ENCODE measurements at places on chromosomes 2 and 18.
A peak's percentile ranks its signal among the peaks of the same experiment; 100 is the strongest.

DNA sequence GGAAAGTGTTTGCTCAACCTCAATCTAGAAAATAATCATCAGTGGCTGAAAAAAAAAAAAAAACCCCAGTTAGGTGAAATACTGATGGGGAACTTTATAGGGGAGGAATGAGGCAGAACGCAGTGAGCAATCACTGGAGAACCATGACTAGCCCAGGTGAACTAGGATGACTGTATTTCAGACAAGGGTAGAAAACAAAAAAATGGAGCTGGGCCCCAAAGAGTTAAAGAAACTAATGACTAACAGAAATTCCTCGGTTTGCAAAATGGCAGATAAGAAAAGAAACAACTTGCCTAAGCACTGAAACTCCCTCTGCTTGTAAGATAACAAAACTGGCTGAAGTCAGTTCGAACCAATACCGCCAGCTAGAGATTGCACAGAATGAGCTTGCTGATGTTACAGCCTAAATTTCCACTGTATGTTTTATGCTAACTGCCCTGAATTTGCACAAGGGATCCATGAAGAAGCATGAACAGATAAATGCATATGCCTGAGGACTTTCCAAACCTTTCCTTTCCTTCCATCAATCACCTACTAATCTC, 245.9 kb downstream of the METTL4 start:
- peak; percentile 13 for DNase-seq

DNA sequence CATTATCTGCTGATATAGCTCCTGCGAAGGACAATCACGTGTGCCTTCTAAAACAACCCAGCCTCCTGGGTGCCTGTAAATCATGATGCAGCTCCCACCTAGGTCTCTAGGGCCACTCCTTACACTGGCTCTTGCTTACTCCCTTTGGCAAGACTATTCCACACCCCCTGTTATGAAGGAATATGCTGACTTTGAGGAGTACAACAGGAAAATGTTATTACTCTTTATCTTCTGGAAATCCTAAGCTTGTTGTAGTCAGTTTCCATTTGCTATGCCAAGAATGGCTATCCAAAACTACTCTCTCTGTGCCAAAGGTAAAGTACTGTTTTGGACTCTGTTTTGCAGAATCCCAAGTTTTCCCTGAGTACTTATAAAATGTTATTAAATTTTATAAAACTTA, 7.7 kb downstream of the SGO2 start:
- no peak for DNase-seq

DNA sequence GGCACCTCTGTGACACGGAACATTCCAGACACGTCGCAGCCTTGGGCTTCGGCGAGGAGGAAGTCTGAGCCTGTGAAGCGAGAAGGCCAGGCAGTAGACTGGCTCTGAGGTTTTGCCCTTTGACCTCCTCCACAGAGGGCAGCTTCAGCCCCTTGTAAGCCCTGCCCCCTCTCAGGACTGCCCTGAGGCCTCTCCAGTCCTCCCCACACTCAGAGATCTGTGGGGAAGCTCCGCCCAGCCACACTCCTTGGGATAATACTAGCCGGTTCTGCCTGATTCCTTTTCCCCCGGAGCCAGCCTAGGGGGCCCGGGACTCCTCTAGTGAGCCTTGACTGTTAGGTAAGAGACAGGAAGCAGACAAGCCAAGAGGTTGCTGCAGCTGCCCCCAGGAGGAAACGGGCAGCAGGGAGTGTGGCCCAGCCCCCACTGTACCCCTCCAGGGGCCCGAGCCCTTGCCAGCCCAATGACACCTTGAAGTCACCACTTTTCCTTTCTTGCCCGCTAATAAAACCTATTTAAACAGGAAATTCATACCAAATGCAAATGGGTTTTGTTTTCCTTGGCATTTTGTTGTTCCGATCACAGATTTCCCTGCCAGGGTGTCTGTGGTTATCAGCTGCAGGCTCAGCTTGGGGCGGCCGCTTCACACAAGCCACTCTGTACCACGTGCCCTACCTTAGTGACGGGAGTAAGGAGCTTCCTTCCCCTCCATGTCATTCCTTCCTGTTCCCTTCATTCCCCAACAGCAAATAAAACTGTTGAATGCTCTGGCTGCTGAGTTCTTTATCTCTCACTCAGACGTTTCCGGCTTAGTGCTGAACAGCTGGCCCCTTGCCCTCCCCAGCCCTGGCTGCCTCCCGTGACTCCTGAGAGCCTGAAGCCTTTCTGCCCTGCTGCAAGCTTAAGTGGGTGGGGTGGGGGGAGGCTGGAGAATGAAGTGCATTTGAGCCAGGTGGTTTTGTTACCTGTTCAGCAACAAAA, 124.7 kb downstream of the CABLES1 start:
- peak; percentile 72 for DNase-seq

GRCh38 chr2:75959724-75960471, 249.2 kb upstream of the GCFC2 start:
- DNase-seq = no peak

DNA sequence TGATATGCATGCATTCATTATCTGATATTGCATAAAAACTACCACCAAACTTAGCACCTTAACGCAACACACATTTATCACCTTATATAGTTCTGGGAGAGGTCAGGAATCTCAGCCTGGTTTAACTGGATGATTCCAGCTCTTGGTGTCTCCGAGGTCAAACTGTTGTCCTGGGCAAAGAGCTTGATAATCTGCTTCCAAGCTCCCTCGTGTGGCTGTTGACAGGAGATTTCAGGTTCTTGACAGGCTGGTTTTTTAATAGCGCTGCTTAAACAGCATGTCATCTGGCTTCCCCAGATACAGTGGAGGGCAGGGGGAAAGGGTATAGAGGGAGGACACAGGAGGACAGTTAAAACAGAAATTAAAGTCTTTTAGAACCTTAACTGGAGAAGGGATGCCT, 785.0 kb downstream of the CNTNAP5 start:
- peak; percentile 5 for DNase-seq

- peak; percentile 100 for DNase-seq
Measured at GRCh38 chr2:110101280-110101844, 14.3 kb downstream of the MALL start.

- DNase-seq = no peak
Measured at GRCh38 chr2:42547014-42547413, 21.4 kb upstream of the MTA3 start.

GRCh38 chr2:237159006-237159911, 73.6 kb downstream of the COPS8 start:
- no peak for DNase-seq

DNA sequence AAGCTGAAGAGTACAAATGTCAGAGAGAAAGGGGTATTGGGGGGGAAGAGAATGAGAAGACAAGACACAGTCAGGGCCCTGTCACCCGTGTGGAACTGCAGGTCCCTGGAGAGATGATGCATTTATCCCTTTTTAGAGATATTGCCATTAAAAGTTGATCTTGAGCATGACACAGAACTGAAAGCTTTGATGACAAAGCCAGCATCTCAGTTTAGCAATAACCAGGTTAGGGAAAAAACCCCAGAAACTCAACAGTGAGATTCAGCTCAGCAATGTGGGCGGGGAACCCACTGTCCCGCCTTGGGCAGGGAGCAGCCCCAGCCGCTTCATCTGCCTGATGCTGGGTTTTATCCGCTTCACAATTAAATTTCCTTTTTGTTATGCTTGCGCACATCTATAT, 181.1 kb downstream of the NEDD4L start:
- DNase-seq = no peak

DNA sequence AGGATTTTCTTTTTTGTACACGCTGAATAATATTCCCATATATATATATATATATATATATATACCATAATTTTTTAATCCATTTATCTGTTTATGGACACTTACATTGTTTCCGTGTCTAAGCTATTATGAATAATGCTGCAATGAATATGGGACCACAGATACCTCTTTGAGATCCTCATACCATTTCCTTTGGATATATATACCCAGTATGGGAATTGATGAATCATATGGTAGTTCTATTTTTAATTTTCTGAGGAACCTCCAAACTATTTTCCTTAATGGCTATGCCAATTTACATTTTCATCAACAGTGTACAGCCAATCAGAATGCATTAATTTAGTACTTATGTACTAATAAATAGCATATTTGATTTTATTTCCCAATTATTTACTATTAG, 53.1 kb downstream of the MERTK start:
- peak; percentile 31 for DNase-seq

DNA sequence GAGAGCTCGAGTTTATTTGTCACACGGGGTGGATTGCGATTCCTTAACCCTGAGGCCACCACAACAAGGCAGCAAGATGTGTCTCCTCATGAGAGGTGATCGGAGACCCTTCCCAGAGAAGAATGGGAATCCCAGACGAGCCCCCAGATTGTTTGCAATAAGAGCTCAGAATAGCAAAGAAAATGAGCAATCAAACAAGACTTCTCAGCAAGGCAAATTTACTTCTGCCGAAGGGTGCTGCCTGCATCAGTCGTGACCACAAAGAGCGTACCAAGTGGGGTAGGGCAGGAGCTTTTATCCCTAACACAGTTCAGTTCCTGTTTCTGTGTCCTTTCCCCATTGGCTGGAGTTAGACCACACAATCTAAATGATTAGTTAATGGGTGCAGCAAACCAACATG, 237.5 kb upstream of the SYT4 start:
- DNase-seq = no peak

- DNase-seq = no peak
Measured at GRCh38 chr18:30211112-30211511, 831.4 kb downstream of the DSC3 start.

- DNase-seq = no peak
Measured at GRCh38 chr2:60068755-60069154, 484.7 kb downstream of the BCL11A start.

DNA sequence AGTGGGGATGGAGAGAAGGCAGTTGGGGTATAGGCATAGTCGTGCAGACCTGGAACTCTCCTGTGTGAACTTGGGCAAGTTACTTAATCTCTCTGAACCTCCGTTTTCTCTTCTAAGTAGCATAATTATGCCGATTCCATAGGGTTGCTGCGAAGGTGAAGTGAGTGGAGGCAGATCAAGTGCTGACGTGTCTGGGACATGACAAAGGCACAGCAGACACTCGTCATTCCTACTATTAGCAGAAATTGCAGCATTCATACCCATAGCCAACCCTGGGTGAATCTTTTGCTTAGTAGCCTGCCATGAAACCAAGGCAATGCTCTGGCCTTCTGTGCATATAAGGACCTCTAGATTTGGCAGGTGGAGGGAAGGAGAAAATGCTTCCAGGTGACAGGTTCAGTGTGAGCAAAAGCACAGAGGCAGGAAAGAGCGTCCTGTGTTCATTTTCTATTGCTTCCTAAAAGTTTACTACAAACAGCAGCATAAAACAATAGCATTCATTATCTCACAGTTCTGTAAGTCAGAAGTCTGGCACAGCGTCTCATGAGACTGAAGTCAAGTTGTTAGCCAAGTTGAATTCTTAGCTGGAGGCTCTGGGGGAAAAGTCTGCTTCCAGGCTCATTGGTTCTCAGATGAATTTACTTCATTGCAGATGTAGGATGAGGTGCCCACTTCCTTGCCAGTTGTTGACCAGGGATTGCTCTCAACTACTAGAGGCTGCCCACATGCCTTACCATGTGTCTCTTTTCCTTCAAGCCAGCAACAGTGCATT, 77.8 kb downstream of the CTIF start:
- no peak for DNase-seq

DNA sequence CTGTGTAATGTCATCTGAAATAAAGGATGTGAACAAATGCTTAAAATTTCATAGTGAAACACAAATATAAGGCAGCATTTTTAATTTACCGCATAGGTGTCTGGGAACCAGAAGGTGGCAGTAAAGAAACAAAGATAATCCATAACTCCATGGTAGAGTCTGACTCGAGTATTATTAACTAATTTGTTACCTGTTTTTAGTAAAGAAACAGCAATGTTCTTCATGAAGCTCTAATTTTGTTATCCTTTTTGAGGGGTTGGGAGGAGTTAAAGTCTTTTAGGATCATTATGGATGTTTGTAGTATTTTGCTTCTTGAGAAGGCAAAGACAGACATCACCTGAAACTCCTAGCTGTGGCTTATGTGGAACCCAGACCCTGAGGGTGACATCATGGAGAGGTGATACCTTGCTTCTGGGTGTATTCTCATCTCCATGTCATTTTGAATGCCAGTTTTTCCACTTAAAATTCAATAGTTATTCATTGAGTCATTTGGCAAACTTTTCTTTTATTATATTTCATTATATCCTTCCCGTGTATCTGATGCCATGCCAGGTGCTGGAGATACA, 286.2 kb upstream of the EPAS1 start:
- DNase-seq = peak; percentile 50

DNA sequence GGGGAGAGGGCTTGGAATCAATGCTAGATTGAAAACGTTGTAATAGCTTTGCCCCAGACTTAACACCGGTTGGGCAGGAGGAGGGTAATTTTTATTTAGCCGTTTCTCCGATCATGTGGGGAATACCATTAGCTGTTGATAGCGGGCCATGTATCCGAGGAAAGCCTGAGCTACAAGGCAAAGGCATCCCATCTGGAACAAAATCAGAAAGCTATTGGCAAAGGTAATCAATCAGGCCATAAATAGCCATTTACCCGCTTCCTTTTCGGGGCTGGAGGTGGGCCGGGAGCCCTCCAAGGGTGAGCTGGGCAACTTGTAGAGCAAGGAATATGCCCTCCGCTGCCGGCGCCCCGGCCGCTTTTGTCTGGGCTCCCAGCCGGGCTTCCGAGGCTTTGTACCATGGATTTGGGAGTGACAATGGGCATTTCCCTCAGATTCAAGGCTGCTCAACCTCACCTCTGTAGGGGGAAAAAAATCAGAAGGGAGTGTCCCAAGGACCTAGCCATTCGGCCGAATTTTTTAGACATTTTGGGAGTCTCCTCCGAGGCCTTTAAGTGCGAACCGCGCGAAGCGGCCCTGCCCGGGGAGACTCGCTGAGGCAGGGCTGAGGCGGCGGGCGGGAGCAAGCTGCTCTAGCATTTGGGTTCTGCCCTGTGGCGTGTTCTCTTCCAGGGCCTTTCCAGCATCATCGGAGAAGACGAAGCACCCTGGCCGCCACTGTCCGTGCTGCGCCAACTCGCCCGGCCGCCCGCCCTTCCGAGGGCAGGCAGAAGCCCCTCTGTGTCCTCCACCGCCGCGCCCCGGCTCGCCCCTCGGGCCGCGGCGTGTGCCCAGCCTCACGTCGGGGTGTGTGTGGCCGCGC, 1.1 kb upstream of the HOXD9 start:
- DNase-seq = no peak

DNA sequence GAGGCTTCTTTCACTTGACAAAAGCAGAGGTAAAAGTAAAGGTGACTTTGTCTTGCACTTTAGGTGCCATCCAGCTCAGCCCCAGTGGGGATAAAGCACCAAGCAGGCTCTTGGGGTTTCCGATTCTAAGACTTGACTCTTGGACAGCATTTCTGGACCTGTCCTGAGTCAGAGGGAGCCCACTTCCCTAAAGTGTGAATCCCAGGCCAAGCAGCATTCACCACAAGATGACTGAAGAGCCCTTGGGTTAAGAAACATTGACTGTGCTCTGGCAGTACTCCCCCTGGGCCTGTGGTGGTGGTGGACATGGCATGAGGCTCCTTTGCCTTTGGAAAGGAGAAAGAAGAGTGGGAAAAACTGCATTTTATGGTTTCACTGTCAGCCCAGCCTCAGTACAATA, 638.0 kb upstream of the VRK2 start:
- no peak for DNase-seq

GRCh38 chr2:227524665-227525064, 52.7 kb downstream of the AGFG1 start:
- DNase-seq = no peak

- no peak for DNase-seq
Measured at GRCh38 chr2:211996857-211997256, 541.7 kb downstream of the ERBB4 start.

- DNase-seq = no peak
Measured at GRCh38 chr18:26764586-26764985, 100.9 kb downstream of the AQP4 start.

GRCh38 chr2:120233292-120233691, 10.1 kb upstream of the TMEM185B start:
- DNase-seq = no peak

Data from fibroblast of skin of scalp (primary cell).